Neural progenitor cell (in vitro differentiated cells): ENCODE measurements at places on chromosomes 12 and 14. TPM values are rescaled to one million over a fixed set of nuclear protein-coding genes. Genes with fewer than 3 reads are reported as not detected.
A peak's percentile ranks its signal among the peaks of the same experiment; 100 is the strongest.

The CHMP4A gene
- 35.3 and 37.1 TPM in 2 replicates for total RNA-seq

GRCh38 chr12:121128908-121129810, 3.5 kb upstream of the P2RX7 start:
- no peak for DNase-seq

GRCh38 chr12:76548222-76548837, 11.2 kb downstream of the OSBPL8 start:
- DNase-seq = no peak

DNA sequence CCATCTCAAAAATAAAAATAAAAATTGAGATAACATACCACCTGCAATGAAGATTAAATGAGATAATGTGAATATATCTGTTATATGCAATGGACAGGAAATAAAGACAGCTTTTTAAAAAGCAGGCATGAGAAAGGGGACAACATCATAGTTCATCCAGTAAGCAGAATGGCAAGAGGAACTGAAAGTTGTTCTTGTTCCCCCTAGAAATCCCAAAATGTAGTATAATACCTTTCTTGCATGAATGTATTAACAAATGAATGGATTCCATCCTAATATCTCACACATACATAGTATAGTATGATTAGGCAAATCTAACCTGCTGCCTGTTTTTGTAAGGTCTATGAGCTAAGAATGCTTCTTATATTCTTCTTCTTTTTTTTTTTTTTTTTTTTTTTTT, 31.4 kb downstream of the FGD6 start:
- DNase-seq = no peak

The GLIPR1 gene
- total RNA-seq = 0.03 and 0.04 TPM in 2 replicates

DNA sequence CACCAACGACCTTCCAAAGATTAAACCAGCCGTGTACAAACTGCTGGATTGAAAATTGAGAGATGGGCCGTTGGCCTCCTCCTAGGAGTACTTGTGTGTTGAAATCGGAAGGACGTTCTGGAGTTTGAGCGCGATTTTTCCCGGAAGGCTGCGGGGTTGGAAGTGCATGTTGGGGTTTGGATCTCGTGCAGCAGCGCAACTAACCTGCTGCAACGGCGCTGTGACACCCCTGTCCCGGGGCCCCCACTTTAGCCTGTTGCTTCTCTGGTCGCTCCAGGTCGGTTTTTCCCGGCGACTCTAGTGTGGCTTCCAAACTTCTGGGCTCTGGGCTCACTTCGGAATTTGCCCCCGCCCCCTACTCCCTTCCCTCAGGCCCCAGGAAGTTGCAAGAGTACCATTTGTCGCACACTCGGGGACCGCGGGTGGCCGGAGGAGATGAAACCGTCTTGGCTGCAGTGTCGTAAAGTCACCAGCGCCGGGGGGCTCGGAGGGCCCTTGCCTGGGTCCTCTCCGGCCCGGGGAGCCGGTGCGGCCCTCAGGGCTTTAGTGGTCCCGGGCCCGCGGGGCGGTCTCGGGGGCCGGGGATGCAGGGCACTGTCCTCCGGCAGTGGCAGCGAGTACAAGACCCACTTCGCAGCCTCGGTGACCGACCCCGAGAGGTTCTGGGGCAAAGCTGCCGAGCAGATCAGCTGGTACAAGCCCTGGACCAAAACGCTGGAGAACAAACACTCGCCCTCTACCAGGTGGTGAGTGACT, at the start of gene ACSS3:
TSS of gene ACSS3 (plus strand) at position 394 of the 756 bp plus-strand sequence. CDS start at position 436, 42 bp downstream.
- DNase-seq = peak; percentile 92

DNA sequence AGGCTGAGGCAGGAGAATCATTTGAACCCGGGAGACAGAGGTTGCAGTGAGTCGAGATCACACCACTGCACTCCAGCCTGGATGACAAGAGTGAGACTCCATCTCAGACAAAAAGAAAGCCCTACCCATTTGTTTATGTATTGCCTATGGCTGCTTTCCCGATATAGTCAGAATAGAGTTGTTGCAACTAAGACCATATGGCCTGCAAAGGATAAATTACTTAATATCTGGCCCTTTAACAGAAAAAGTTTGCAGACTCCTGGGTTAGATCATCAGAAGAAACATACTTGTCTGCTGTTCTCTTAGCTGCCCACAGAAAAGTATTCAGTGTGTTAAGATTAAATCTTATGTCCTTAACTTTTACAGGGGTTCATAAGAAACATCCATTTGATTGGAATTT, 122.4 kb upstream of the VASH1 start:
- DNase-seq = no peak

DNA sequence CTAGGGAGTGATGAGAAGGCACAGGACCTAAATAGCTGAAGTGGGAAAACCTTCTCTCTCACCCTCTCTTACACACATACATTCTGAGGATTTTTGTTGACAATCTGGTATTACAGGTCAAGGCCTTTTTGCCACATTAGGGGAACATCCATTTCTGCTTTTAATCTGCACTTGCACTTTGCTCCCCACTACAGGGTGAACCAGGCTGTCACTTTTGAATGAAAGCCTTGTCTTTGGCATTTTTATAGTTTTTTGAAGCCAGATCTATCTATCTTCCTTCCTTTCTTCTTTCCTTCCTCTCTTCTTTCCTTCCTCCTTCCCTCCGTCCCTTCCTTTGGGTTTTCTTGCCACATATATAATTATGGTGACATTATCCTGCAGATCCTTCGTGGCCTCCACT, 165.9 kb upstream of the OTX2 start:
- no peak for DNase-seq

The CCDC198 gene
- not detected in 2 replicates for total RNA-seq

DNA sequence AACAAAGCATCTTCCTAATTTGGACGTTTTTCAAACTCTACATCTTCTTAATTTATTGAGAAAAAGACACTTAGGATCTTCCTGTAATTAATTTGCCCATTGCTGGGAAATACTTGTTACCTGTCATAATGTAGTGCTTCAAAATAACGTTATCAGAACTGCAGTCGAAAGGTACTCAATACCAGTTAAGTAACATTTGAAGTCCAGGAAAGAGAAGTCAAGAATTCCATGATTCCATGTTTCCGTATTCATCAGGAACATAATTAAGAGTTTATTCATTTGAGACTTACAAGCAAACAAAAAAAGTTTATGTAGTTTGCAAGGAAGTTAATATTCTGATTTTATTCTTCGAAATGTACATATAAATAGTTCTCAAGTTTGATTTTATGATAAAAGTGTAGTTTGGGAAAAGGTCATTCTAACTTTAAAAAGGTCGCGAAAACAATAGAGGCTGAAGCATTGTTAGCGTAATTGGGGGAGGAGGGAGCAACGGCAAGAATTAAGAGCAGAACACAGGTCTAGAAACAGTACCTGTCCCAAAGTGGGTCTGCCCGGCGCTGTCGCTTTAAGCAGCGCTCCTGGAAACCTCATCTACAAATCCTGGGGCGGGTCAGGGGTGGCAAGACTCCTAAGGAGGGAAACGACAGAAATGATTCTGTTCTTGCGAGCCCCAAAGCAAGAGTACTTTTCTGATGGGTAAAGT, 1.2 kb upstream of the KCNMB4 start:
- DNase-seq = peak; percentile 21

- no peak for DNase-seq
These were observed 16.9 kb downstream of the AMN start for GRCh38 chr14:102939329-102939728.

- DNase-seq = no peak
These were observed 43.2 kb downstream of the PLEKHG7 start for GRCh38 chr12:92745856-92746550.

DNA sequence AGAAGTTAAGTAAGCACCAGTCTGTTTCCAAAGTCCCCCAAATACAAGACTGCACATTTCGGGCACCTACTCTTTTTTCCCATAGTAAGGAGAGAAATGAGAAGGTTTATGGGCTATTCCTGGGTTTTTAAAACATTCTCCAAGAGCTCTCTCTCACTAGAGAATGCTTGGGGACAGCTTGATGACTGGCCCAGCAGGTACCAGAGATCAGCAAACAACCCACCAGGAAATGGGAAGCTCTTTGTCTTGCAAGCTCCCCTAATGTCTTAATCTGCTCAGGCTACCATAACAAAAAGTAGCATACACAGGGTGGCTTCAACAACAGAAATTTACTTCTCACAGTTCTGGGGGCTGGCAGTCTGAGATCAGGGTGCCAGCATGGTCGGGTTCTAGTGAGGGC, 41.8 kb upstream of the CRY1 start:
- DNase-seq = no peak

The OAS1 gene
- not detected in 2 replicates for total RNA-seq

DNA sequence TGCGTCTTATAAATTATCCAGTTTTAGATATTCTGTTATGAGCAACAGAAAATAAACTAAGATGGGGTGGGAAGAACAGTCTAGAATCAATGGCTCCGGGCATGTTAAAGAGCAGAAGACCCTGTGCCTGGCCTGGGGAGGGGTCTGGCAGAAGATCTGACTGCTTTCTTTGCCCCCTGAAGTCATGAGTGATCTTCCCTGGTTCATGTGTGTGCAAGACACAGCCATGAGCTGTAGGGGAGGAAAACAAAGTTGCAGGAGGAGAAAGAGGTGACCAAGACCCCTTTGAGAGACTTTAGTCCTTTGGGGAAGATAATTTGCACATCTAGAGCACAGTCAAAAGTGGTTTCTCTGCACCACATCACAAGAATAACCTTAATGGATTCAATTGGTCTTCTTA, 4.8 kb downstream of the LACRT start:
- DNase-seq = no peak

GRCh38 chr14:35339761-35340406, 47.7 kb downstream of the PSMA6 start:
- DNase-seq = no peak

DNA sequence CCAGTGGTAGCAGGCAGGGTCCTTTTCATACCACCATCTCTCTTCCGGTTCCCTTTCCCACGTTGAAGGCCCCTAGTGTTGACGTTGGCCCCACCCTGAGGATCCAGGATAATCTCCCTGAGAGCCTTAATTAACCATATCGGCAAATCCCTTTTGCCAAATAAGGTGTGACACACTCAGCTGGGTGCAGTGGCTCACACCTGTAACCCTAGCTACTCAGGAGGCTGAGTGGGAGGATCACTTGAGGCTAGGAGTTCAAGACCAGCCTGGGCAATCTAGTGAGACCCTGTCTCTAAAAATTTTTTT, 2.8 kb upstream of the TMEM119 start:
- no peak for DNase-seq

The SDR9C7 gene
- total RNA-seq = 0.28 and 0.32 TPM in 2 replicates

The FAM222A gene
- 2.5 and 10.6 TPM in 2 replicates for total RNA-seq

The ART4 gene
- not detected in 2 replicates for total RNA-seq

DNA sequence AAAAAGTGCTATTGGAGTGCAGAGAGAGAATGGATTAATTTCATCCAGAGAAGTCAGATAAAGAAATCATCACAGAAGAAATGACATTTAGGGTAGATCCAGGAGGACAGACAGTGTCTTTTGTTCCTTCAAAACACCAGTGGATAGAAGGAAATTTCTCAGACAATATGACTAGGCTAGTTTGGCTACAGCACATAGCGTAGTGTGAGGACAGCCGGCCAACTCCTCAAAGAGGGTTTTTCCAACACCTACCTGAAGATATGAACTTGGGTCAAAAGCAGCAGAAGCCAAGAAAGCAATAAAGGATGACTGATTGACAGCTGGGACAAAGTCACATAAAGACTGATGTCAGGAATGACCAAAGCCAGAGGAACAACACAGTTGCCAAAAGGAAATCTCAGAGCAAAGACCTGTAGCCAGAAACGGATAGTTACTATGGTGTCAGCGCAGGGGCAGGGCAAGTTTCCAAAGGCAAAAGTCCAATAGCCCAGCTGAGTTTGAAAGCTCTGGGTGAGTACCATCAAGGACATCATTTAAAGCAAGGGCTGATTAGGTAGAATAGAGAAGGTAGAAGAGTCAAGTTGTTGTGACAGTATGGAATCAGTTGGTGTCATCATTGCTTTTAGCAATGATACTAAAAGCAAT, 58.7 kb upstream of the PDE3A start:
- DNase-seq = no peak

The KRT6A gene
- total RNA-seq = not detected in 2 replicates

DNA sequence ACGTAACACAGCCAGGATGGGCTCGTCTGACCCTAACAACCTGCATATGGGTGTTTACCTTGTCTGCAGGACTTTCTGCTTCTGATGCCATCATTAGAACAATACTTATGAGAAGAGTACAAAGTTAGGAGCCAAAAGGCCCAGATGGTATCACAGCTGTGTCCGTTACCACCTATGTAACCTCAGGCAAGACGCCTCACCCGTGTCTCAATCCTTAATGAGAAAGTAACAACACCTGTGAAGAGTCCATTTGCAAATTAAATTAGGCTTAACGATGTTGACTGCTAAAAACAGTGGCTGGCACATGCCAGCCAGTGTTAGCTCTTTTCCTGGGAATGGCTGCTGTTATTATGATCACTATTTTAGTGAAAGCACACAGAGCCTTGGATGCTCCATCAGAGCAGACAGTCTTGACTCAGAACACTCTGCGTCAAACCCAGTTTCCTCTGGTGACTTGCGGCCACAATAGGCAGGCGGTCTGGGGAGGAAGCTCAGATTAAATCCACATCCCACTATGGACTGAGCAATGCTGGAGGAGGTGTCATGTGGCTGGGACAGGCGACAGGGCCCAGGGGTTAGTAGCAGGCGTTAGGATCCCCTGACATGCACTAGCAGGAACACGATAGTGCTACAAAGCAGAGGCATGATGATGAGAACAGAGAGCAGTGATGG, 125.3 kb downstream of the SLC15A4 start:
- DNase-seq = no peak

- no peak for DNase-seq
These were observed 6.3 kb upstream of the LTBP2 start for GRCh38 chr14:74618078-74618952.

DNA sequence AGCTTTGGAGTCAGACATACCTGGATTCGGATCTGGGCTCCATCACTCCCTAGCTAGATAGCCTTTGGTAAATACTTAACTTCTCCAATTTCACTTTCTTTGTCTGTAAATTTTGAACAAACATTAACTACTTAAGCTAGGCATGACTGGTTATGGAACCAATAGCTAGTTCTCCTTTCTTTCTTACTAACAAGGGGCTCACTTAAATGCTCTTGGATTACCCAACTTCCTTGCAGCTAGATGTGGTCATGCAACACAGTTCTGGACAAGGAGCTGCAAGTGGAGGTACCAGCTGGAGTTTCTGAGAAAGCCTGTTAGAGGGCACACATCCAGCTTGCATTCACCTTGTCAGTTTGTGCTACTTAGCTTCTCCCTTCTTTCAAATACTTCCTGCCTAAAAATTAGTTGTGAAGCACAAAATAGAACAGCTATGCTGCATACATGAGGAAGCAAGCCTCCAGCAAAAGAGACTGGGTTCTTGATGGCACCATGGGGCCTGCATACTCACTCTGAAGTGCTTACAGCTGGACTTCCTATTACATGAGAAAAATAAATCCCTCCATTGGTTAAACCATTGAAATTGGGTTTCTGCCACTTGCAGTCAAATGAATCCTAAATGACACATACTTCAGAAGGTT, 210.1 kb upstream of the EEA1 start:
- DNase-seq = no peak

DNA sequence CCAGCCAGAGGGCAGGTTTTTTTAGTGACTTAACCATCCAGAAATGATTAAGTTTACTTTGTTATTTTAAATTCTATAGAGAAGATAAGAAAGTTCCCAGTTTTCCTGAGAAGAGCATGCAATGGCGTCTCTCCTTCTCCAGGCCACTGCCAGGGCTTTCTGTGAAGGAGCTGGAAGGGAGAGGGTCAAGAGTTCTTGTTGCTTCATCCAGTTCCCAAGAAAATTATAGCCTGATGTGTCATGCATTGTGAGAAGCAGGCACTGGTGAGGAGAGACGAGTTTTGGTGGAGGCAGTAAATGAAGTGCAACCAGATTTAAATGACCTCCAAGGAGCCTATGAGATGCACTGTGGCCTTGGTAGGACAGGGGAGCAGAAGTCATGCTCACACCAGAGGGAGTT, 14.2 kb downstream of the ELK3 start:
- DNase-seq = no peak
